ENCODE measurements at places on chromosomes 1 and 21. TPM values are rescaled to one million over a fixed set of nuclear protein-coding genes. Genes with fewer than 3 reads are reported as not detected.

GRCh38 chr1:17297991-17298390 lies 10.0 kb upstream of the PADI4 start:
- no peak for DNase-seq

Gene ADAMTS4
- polyA plus RNA-seq: 0.99 TPM

Gene NBPF8
- polyA plus RNA-seq: 19.5 TPM

- no peak for DNase-seq
Observed at GRCh38 chr21:34181431-34182039, 108.2 kb downstream of the MRPS6 start.

DNA sequence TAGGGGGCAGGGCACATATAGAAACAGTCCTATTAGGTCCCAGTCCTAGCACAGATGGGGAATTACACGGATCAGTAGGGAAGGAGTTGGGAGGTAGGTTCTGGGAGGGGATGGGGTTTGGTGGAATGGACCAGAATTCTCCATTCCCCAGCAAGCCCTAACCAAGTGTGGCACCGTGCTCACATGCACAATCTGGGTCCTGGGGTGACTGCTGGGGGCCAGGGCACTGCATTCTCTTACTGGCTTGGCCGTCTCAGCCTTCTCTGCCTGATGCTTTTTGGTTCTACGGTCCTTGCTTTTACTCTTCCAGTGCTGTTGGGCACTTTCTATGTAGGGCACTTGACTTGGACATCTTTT lies 53.9 kb downstream of the NENF start:
- no peak for DNase-seq

- DNase-seq: no peak
Observed at GRCh38 chr1:54045496-54045895, 7.5 kb downstream of the TMEM59 start.

Measured in BJ (cell line).